Glutamatergic neuron (in vitro differentiated cells): ENCODE measurements at places on chromosomes 3 and 15.

DNA sequence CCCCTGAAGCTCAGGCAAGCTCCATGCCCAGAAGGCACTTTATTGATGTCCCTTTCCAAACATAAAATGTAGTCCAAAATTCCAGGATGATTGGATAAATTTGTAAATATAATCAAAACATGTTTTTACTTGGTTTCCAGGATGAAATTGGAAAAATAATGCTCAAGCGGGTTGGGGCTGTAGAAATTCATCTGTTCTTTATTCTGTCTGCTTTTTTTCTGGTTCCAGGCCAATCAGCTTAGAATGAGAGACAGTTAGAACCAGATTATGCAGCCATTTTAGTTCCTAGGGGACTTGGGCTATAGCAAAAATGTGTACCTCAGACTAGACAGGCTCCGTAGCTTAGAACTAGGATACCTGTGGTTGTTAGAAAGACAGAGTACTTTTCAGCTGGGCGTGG, 450.8 kb downstream of the MCTP2 start:
- H3K4me3 ChIP-seq, result no peak overlapping the region
- peaks cover 2% of the 10 kb centered on the region for H3K27me3 ChIP-seq
- H3K4me1 ChIP-seq, result no peaks in the 10 kb centered on the region
- no peaks in the 10 kb centered on the region for H3K36me3 ChIP-seq
- H3K27ac ChIP-seq, result no peak overlapping the region
- no peak for DNase-seq

DNA sequence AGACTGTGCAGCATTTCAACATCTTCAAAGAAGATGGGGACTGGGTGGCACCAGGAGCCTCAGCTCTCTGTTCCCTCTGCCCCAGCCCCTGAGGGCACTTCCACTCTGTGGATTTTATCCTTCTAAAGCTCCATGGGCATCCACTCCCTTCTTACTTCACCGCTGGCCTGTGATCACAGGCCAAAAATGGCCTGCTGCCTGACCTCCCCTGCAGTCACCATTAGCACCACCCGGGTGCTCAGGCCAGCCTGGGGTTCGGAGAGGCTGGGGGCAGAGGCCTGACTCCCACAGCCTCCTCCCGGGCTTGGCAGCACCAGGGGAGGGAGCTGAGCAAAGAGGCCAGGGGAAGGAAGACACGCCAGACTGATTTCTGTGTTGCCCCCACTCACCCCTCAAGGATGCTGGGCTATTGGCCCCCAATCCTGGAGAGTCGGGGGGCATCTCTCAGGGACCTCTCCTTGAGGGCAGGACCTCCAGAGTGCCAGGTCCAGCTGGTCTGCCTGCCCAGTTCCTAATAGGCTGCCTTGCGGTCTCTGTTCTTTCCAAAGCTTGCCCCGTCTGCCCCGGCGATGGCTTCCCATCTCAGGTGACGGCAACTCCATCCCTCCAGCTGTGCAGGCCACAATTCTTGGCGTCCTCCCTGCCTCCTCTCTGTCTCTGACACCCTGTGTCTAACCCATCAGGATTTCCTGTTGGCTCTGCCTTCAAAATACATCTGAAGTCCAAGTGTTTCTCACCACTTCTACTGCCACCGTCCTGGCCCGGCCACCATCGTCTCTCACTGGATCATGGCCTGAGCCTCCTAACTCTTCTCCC, 67.1 kb downstream of the EXOG start:
- DNase-seq, result no peak
- H3K4me1 ChIP-seq, result no peaks in the 10 kb centered on the region
- H3K4me3 ChIP-seq, result no peak overlapping the region
- peaks cover 4% of the 10 kb centered on the region for H3K36me3 ChIP-seq

GRCh38 chr15:32870240-32871033, 152.6 kb downstream of the GREM1 start:
- H3K36me3 ChIP-seq, result no peaks in the 10 kb centered on the region
- DNase-seq, result no peak
- H3K27ac ChIP-seq, result no peak overlapping the region
- no peaks in the 10 kb centered on the region for H3K4me1 ChIP-seq
- H3K4me3 ChIP-seq, result no peak overlapping the region

- peaks cover 32% of the 10 kb centered on the region for H3K4me1 ChIP-seq
- peaks cover 3% of the 10 kb centered on the region for H3K27me3 ChIP-seq
- no peak for DNase-seq
- peaks cover 4% of the 10 kb centered on the region for H3K36me3 ChIP-seq
- no peak overlapping the region for H3K4me3 ChIP-seq
Observed at GRCh38 chr3:177724020-177724638, 526.8 kb upstream of the TBL1XR1 start.

GRCh38 chr3:13666227-13666619, 117.3 kb downstream of the FBLN2 start:
- H3K4me3 ChIP-seq, result no peak overlapping the region
- H3K27me3 ChIP-seq, result peaks cover 1% of the 10 kb centered on the region
- H3K4me1 ChIP-seq, result no peaks in the 10 kb centered on the region
- no peaks in the 10 kb centered on the region for H3K36me3 ChIP-seq
